CD4-positive, alpha-beta memory T cell (primary cell): ENCODE measurements at places on chromosomes 1 and 21.

DNA sequence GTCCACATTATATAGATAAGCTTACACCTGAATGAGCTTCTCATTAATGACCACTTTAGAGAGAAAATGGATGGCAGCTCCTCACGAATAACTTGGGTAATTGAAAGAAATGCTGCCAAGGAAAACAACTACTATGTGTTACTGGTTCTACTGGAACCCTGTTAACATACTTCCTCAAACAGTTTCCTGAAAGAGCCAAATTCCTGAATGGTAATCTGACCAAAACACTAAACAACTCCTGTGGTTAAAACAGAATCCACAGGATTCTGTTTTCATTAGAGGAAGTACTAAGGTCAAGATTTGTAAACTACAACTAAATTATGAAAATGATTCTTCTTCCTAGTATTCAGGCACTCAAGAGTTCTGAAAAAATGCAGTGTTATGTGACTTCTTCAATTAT lies 107.2 kb downstream of the DNM3 start:
- DNase-seq, result no peak

- DNase-seq, result no peak
Measured at GRCh38 chr1:119374208-119374874, 5.8 kb downstream of the HAO2 start.

- no peak for DNase-seq
Measured at GRCh38 chr1:170168265-170168664, 22.5 kb downstream of the NTMT2 start.

- no peak for DNase-seq
Measured at GRCh38 chr1:35201631-35202030, 8.7 kb upstream of the SFPQ start.

- DNase-seq, result no peak
Measured at GRCh38 chr21:36716836-36717235, 17.9 kb downstream of the SIM2 start.

DNA sequence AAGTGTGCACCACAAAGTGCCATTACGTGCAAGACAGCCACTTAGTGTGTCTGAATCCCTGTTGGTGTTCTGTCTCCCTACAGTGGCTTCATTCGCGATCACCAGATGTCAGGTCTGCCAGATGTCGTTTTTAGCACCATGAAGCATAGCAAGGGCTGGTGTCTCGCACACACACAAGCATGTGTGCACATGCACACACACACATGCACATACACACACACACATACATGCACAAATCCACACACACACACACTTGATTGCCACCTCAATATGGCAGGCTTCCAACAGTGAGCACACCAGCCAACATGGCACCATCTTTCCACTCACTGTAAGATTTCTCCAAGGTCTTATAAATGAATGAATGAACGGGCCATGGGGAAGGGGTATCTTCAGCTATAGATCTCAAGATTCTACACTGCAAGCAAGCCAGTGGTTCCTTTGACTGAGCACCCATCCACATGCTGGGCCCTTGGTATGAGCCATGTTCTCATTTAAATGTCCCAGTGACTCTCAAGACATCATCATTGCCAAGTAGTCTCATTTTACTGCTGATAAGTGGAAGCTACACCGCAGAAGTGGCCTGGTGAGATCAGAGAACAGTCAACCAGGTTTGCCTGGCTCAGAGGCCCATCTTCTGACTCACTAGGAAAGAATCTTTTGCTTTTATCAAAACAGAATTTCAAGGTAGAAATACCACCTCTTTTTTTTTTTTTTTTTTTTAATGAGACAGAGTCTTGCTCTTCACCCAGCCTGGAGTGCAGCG lies 84.9 kb downstream of the SIM2 start:
- no peak for DNase-seq
